ENCODE measurements at places on chromosomes 7 and 10.

- no peak for DNase-seq
These were observed 141.0 kb downstream of the PRKAG2 start for GRCh38 chr7:151735851-151736402.

GRCh38 chr10:1123198-1123597 lies 67.0 kb downstream of the WDR37 start:
- DNase-seq: no peak

GRCh38 chr7:110148054-110148453 lies 942.9 kb upstream of the LRRN3 start:
- DNase-seq: no peak

DNA sequence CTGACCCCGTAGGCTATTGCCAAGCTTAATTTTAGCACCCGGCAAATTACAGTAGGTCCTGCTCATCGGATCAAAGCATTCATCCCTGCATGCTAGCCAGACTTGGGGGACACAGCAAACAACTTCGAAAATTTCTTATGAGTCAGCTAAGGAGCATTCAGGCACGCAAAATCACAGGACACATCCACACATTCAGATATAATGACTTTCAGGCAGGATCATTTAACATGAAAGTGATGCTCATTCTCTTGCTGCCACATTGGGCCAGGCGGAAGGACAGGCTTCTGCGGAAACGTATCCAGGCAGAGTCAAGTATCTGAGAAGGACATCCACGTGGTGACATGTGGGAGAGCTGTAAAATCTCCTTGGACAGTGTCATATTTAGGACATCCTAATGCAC lies 474.0 kb upstream of the NRP1 start:
- no peak for DNase-seq

GRCh38 chr7:142785841-142786250 lies 15.1 kb downstream of the PRSS2 start:
- no peak for DNase-seq

Data from ecto neural progenitor cell (in vitro differentiated cells).